ENCODE measurements at places on chromosomes 11 and 22.

- DNase-seq = peak; percentile 5
Measured at GRCh38 chr11:47724041-47724729, 9.0 kb upstream of the AGBL2 start.

DNA sequence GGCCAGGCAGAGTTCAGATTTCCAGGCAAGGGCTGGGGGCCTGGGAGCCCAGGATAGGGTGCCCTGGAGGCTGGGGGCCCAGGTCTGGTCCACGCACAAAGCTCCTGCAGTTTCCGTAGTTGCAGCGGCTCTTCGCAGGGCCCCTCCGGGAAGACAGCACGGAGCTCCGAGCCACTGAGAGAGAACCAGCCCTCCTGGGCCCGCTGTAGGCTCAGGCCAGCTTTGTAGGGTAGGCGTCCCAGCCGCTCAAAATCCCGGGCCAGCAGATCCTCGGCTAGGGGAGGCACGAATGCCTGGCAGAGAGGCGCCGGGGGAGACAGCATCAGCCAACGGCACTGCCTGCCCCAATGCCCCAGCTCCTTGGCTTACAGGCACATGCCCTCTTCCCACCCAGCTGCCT lies 23.6 kb upstream of the PDE2A start:
- no peak for DNase-seq

DNA sequence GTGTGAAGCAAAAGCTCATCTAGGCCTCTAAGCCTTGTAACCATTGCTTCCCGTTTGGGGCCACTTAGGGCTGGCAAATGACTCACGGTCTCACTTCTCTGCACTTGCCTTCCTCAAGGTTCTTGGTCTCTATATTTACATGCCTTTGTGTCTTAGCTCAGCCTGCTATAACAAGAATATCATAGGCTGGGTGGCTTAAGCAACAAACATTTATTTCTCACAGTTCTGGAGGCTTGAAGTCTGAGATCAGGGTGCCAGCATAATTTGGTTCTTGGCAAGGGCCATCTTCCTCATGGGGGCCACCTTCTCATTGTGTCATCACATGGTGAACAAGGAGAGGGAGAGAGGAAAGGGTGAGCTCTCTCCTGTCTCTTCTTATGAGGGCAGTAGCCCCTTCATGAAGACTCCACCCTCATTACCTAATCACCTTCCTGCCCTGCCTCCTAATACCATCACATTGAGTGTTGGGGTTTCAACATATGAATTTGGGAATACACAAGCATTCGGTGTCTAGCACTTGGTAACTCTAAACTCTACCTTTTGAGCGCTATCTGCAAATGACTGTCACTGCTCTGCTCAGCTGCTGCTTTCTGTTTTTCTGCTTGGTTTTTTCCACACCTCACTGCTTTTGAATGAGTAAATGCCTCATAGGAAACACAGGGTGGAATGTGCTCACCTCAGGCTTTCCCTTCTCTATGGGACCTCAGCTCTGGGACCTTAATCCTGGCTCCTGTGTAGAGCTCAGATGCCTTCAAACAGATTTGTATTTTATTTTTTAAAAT lies 16.2 kb upstream of the ME3 start:
- peak; percentile 93 for DNase-seq

- no peak for DNase-seq
Measured at GRCh38 chr22:25903294-25903693, 161.3 kb downstream of the MYO18B start.

DNA sequence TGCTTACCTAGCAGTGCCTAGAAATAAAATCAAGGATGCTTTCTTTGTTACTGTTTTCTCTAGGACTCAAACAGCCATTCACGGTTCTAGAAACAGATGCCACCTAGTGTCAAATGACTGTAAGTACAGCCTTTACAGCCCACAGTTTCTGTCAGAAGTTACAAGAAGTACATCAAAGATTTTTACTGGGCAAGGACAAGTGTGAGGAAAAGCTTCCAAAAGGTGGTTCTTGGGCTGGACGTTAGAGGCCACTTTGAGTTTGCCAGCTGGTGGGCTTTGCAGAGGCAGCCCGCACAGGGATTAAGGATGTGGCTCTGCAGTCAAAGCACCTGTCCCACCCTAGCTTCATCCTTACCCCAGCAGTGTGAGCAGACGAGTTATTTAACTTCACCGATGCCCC lies 6.9 kb downstream of the KMT5B start:
- DNase-seq = peak; percentile 32

DNA sequence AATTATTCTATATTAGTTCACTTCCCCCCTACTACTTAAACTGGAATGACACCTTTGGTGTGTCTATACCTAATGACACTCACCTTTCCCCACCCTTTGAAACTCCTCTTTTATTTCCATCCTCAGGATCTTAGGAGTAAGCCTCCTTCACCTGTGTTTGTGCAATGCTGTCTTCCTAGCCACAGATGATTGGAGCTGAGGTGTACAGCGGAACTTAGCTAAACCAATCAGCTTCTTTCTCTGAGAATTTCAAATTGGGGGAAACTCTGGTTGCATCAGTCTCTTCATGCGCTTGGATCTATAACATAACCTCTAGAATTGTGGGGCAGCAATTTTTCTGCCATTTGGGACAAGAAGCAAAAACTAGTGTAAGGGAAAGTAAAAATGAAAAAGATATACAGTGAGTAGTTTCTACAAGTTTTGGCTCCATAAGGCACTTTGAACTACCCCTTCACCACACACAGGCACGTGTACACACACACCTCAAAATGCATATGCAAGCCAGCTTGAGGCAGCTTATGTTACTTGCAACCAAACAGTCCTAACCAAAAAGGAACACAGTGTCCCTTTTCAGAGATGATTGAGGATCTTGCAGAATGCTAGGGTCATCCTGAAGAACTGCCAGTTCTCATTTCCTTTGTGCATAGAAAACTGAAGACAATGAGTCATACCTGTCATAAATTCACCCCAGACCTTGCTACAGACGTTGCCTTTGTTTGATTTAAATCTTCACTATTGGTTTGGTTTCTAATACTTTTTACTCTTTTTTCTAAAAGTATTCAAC lies 36.0 kb upstream of the LDLRAD3 start:
- peak; percentile 34 for DNase-seq

DNA sequence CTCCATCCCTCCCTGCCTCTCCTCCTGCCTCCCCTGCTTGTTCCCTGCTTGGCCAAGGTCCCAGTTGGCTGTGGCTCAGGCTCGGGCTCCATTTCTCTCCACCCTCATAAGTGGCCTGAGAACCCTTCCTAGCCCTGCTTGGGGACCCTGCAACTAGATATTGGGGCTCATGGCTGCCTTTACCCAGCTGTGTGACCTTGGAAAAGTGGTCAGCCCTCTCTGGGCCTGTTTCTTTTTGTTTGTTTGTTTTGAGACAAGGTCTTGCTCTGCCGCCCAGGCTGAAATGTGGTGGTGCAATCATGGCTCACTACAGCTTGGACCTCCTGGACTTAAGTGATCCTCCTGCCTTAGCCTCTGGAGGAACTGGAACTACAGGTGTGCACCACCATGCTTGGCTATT lies 20.3 kb upstream of the CABP2 start:
- DNase-seq = no peak

DNA sequence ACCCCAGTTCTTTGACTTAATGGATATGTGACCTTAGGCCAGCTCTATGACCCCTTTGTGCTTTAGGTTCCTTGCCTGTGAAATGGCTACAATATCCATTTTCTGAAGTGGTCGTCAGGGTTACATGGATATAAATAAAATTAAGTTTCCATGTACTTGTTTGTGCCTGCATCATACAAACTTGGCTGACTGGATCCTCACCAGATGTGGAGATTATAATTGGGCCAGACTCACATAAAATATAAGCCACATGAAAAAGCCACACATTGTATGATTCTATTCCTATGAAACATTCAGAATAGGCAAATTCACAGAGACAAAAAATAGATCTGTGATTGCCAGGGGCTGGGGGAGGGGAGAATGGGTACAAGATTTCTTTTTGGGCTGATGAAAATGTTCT lies 100.9 kb upstream of the USP47 start:
- DNase-seq = no peak

DNA sequence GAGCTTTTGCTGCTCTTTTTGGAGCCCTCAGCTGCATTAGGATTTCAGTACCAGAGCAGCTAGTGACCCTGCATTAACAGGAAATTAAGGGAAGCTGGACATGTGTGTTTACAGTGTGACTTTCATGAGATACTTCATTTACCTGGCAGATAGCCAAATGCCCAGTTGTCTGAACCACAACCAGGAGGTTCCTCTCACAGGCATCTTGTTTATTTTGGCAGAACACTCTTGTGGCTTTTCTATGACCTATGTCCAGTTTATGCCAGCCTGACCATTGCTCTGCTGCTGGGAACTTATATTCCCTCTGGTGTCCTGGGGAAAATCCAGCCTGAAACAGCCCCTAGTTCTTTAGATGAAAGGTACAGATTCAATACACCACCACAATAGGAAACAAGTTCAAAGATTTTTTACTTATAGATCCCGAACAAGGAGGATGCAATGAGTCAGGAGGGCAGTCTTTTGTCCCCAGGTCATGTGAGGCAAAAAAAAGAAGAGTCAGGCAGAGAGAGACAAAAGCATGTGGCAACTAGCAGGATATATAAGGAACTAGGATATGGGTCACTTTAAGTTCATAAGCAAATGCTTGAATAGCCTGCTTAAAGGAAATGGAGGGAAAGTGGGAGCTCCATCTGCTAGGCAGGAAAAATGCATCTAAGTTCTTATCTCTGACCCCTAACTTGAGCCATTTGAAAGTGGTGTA lies 379.3 kb downstream of the INSC start:
- peak; percentile 73 for DNase-seq

- no peak for DNase-seq
Measured at GRCh38 chr11:129959687-129960086, 42.9 kb downstream of the PRDM10 start.

GRCh38 chr11:3109921-3110706 lies 52.9 kb upstream of the CARS1 start:
- no peak for DNase-seq

DNA sequence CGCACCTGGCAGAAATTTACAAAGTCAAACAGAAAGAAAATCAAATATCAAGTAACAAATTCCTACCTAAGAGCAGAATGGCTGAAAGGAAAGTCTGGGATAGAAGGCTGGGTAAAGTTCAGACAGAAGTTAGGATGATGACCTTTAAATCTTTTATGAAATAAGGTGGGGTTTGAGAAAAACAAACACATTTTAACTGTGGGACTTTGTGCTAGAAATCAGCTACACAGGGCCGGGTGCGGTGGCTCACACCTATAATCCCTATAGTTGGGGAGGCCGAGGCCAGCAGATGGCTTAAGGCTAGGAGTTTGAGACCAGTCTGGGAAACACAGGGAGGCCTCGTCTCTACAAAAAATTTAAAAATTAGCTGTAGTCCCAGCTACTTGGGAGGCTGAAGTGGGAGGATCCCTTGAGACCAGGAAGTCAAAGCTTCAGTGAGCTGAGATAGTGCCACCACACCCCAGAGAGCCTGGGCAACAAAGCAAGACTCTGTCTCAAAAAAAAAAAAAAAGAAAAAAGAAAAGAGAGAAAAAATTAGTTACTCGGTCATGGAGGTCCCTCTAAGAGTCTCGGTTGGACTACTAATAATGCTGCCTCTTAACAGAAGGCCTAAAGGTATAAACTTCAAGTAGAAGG lies 119.7 kb upstream of the BID start:
- DNase-seq = no peak

- no peak for DNase-seq
Measured at GRCh38 chr22:46846832-46847355, 84.4 kb downstream of the TBC1D22A start.

DNA sequence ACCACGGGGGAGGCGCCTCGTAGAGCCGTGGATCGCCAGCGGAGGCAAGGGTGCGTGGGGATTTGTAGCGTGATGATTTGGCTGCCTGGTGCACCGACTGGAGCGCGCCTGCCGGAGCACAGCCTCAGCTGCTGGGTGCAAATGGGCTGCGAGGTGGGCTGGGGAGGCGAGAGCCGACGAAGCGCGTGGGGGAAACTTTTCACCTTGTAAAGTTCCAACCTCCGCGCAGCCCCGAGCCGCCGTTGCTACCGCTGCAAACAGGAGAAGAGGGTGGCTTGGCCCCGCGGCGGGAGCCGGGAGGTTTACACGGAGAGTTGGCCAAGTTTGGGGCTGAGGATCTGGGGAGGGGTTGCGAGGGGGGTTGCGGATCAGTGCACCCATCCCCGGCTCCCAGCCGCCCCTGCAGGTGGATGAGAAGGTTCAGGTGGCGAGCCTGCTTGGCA lies 528 bp downstream of the FAT3 start:
- no peak for DNase-seq

DNA sequence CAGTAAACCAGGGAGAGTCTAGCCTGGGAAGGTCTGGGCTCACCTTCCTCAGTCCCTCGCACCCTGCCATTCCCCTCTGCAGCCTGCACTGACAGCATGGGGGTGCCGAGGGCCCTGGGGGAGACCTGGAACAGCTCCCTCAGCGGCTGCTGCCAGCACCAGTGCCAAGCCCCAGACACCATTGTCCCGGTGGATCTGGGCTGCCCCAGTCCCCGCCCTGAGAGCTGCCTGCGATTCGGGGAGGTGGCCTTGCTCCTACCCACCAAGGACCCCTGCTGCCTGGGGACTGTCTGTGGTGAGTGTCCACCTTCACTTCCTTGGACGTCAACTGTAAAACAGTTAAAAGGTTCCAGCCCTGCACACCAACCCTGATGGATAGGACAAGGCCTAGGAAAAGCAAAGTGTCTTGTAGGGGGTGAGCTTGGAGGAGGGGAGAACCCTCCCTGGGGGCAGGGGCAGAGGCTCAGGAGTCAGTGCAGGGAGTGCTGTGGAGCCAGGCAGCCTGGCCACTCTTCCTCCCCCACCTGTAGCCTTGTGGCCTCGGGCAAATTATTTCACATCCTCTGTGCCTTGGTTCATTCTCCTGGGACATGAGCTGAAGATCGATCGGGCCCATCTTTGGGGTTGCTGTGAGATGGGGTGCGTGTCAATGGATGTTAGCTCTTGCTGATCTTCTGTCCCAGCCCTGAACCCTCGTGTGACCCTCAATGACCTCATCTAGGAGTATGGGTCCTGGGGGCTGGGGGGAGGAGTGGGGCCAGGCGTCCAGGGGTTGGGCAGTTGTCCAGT lies 85.2 kb upstream of the MYOD1 start:
- DNase-seq = no peak

- DNase-seq = no peak
Measured at GRCh38 chr11:6596239-6596877, 7.1 kb downstream of the RRP8 start.

DNA sequence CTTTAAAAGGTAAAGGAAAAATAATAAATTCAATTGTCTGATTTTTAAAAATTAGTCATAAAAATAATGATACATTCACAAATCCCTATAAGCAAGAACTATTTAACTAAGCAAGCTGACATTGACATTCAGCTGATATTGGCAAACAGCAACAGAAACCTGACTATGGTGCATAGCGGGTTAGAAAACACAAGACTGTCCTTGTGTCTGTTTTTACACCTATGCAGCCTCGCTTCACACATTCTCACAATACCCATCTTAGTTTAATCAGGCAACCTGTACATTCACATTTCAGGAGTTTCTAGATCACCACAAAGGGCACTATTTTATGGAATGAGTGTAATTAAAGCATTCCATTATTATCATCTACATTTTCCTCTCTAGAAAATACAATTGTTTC lies 737.1 kb downstream of the KCNA4 start:
- no peak for DNase-seq

All from kidney epithelial cell (primary cell).